ENCODE measurements at places on chromosomes 1 and 21.
A peak's percentile ranks its signal among the peaks of the same experiment; 100 is the strongest.

DNA sequence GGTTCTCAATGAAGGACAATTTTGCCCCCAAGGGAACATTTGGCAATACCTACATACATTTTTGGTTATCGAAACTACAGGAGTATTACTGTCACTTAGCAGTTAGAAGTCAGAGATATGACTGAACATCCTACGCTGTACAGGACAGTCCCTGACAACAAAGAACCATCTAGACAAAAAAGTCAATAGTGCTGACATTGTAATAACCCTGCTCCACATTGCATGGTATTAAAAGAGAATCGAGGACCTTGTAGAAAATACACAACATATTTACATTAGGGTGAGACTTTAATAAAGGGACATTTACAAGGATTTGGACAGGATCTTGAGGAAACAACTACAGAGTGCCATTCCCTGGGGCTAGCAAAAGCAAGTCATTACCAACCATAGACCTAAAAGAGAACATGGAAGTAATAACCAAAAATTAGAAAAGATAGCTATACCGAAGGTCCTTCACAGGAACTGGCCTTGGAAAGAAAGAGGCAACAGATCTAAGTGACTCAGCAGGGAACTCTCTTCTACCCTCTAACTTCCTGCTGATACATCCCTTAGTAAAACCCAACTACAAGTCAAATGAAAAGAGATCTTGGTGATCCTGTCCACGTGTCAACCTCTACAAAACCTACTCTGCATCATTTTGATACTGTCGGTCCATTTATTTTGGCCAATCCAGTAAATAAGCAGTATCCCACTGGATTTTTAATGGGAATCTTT lies 40.2 kb downstream of the ANGPTL3 start:
- DNase-seq, result no peak

DNA sequence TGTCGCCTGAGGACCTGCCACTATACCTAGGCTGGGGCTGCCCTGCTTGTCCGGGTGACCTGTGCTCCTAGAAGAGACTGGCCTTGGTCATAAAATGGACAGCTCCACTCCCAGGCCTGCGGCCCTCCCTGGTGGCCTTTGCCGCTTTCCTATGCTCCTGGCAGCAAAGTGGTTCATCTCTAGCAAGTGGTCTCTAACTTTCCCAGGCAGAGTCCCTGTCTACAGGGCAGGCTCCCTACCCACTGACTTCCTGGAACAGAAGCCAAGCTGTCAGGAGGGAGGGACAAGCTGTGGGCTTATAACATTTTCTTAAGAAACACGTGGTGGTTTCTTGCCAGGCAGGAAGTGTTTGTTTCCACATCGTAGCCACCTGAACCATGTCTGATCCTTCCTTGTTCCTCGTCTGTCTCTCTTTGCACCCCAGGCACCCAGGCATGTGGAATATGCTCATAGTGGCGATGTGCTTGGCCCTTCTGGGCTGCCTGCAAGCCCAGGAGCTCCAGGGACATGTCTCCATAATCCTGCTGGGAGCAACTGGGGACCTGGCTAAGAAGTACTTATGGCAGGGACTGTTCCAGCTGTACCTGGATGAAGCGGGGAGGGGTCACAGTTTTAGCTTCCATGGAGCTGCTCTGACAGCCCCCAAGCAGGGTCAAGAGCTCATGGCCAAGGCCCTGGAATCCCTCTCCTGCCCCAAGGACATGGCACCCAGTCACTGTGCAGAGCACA lies 10.1 kb downstream of the H6PD start:
- DNase-seq, result no peak

GRCh38 chr1:119742202-119742601 lies 26.5 kb downstream of the HMGCS2 start:
- no peak for DNase-seq

DNA sequence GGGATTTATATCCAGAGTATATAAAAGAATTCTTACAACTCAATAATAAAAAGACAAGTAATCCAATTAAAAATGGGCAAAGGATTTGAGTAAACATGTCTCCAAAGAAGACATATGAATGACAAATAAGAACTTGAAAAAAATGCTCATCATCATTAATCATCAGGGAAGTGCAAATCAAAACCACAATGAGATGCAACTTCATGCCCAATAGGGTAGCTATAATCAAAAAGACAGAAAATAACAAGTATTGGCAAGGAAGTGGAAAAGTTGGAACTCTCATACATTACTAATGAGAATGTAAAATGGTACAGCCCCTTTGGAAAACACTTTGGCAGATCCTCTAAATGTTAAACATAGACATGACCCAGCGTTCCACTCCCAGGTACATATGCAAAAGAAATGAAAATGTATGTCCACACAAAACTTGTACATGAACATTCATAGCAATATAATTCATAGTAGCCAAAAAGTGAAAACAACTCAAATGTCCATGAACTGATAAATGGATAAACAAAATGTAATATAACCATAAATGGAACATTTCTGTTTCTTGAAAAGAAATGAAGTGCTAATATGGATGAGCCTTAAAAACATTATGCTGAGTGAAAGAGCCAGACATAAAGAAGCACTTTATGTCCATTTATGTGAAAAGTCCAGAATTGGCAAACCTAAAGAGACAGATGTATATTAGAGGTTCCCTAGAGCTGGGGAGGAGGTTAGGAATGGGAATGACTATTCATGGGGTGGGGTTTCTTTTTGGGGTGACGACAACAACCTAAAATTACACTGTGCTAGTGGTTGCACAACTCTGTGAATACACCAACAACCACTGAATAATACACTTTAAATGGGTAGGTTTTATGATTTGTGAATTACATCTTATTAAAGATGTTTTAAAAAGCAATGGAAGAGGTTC lies 259.7 kb downstream of the RHOU start:
- no peak for DNase-seq

- no peak for DNase-seq
These were observed 25.5 kb downstream of the PTGS2 start for GRCh38 chr1:186654741-186655140.

- no peak for DNase-seq
These were observed 16.8 kb downstream of the CFAP45 start for GRCh38 chr1:159883134-159883533.

DNA sequence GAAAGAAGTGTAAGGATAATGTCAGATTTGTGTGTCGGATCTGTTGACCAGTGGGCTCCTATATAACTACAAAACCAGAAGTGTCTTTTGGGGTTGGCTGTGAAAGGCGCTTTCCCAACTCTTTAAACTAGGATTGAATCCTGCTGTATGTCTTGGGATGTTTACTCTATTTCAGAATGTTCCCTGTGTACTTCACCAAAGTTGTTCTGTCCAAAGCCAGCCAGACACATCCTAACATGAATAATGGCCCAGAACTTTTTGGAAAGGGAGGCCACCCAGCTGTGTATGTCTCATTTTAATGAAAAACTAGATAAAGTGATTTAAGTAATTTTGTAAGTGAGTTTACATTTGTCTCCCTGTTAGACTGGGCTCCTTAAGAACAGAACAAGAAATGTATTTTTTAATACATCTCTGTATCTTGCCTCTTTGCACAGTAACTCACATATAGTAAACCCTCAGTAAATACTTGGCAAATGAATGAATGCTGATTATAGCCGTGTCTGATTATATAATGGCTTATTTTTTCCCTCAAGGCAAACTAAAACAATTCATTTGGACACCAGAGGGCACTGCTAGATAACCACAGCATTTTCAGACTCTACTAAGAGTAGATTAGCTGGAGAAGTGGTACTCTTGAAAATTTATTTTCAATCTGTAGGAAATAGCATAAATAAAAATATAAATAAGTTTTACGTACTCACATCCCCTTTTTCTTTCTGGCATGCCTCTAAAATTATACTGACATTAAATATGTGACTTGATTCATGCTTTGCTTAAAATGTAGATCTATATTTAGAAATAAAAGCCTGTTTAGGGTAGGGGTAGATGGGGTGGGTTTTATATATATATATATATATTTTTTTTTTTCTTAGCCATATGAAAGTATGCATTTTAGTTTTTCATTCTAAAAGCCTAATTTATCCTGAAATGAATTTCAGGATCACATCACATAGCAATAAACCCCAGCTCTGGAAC lies 23.8 kb downstream of the TSEN15 start:
- DNase-seq, result peak; percentile 49

DNA sequence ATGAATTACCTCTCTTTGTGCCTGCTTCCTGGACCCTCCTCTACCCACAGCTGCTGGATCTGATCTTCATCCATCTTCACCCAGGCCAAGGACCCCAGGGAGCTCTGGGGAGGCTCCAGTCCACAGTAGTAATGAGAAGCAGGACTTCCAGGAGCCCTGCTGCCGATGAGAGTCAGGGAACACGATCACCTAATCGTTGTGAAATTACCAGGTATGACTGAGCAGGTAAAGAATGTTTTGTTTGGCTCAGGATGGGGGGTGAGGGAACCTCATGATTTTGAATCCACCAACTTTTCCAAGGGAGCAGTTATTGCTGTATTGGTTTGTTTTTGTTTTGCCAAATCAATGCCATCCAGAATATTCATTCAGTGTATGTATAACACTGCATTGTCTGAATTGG lies 454.0 kb downstream of the PLPP3 start:
- no peak for DNase-seq

- no peak for DNase-seq
These were observed 70.8 kb downstream of the SMYD2 start for GRCh38 chr1:214351551-214352277.

DNA sequence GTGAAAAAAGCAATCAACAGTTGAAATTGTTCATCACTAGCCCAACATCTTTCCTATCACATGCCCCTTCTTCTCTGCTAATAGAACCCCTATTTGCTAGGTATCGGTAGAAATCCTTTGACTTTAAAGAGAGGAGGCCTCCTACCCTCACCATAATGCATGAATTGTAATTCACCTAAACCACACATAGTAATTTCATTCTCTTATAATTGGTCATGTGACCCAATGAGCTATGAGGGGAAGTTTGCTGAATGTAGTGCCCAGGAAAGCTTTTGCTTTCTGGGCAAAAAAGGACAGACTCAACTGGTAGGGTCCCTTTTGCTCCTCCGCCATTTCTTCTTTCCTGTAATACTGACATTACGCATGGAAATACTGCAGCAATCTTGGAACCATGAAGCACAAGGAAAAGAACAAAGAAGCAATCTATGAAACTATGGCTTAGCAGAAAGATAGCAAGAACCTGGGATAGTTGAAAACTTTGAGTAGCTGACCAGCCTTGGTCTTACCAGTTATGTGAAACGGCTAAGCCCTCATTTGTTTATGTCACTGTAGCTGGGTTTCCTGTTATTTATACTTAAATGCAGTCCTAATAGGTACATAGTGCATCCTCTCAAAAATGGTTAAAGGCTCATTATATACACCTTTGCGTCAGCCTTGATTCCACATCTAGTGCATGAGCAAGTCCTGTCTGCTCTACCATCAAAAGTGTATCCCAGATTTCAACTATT lies 10.2 kb upstream of the CHI3L2 start:
- no peak for DNase-seq

DNA sequence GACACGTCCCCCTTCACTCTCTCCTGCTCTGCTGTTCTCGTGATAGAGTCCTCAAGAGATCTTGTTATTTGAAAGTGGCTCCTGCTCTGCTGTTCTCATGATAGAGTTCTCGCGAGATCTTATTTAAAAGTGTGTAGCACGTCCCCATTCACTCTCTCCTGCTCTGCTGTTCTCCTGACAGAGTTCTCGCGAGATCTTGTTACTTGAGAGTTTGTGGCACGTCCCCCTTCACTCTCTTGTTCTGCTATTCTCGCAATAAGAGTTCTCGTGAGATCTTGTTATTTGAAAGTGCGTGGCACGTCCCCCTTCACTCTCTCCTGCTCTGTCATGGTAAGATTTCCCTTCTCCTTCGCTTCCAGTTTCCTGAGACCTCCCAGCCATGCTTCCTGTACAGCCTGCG lies 47.9 kb downstream of the SMYD3 start:
- DNase-seq, result no peak

DNA sequence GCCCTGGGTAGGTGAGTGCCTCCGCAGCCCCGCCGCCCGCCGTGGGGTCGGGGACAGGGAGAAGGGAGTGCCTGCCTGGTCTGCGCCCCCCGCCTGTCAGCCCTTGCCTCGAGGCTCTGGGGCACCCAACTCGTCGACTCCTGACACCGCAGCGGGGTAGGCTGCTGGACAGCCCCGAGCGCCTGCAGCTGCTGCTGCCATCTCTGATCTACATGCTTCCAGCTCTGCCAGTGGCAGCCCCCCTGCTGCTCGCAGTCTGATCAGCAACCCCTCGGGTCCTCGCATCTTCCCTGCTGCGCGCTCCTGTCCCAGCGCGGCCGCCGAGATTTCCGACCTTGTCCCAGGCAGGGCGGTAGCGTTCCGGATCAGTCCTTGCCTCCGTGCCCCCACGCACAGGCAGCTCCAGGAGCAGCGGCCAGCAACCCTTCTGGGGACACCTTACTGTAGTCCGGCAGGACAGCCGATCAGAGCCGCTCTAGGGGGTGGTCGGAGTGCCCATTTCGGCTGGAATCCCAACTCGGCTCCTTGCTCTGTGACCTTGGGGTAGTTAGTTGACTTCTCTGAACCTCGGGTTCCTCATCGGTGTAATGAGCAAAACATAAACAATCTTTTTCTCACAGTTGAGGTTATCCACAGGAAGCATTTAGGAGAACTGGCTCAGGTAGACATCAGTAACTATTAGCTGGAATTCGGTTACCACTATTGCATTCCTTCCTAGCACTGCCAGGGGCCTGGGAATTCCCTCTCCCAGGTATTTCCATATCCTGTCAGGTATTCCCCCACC lies 540 bp downstream of the BCAN start:
- no peak for DNase-seq

GRCh38 chr1:67579623-67580394 lies 105.2 kb upstream of the GADD45A start:
- no peak for DNase-seq

GRCh38 chr1:61709908-61710289 lies 15.0 kb downstream of the TM2D1 start:
- no peak for DNase-seq

- peak; percentile 77 for DNase-seq
These were observed 10.8 kb downstream of the INAVA start for GRCh38 chr1:200905411-200906052.

DNA sequence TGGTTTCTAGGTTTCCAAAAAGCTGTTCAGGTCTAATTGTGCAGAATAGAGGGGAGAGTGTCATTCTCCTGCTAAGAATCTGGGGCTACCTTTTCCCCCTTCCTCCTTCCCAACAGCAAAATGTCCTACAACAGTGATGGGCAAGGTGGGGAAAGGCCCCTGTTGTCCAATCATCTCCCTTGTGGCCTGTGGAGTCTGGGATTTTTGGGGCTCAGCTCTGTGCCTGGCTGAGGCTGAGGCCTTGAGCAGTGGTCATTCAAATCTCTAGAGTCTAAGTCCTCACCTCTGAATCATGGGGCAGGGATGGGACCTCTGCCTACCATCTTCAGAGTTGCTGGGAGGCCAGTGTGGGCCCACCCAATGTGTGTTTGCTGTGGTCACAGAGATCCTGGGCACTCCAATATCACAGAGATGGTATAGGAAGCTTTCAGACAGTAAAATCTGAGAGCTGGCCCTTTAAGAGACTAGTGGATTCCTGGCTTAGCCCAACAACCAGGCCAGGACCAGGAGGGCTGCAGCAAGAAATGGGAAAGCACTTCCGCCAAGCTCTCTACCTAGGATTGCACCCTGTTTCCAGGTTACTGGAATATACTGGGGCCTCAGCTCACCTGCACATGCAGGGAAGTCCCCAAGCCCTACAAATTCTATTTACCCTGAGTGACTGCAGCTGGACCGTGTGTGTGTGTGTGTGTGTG lies 28.5 kb upstream of the TENT5C start:
- no peak for DNase-seq

- no peak for DNase-seq
These were observed 15.6 kb downstream of the BACE2 start for GRCh38 chr21:41183575-41183974.

- DNase-seq, result no peak
These were observed 46.8 kb downstream of the MACO1 start for GRCh38 chr1:25477448-25478034.
